ENCODE measurements at places on chromosomes 3 and 15. TPM values are rescaled to one million over a fixed set of nuclear protein-coding genes. Genes with fewer than 3 reads are reported as not detected.

Gene SNRK
- 77.5 TPM for total RNA-seq

Gene LDHAL6B
- not detected for total RNA-seq

Gene ZMYND10
- 2.5 TPM for total RNA-seq

Gene CCDC9B
- total RNA-seq = 1.6 TPM

Gene AHSG
- 0.47 TPM for total RNA-seq

Gene CHCHD6
- 28.2 TPM for total RNA-seq

Gene LRRN1
- 21.4 TPM for total RNA-seq

Gene LRRC3B
- 51.3 TPM for total RNA-seq

Gene FBXO40
- total RNA-seq = 0.31 TPM

Gene LMOD3
- total RNA-seq = 0.16 TPM

Gene MUC20
- total RNA-seq = 1.9 TPM

Gene KBTBD13
- not detected for total RNA-seq

Gene PCLAF
- total RNA-seq = 5.0 TPM

Gene DUOXA2
- total RNA-seq = not detected

Gene RAMAC
- total RNA-seq = 41.5 TPM

Gene CLDN16
- total RNA-seq = under 0.01 TPM

Gene STXBP5L
- total RNA-seq = 18.6 TPM

Gene NPHP3
- total RNA-seq = 20.1 TPM

Gene ERICH6
- total RNA-seq = not detected

Gene ZNF501
- 26.8 TPM for total RNA-seq

Gene CSTA
- total RNA-seq = not detected

Gene IQGAP1
- total RNA-seq = 41.0 TPM

Gene CCDC39
- 0.62 TPM for total RNA-seq

Gene DPPA4
- under 0.01 TPM for total RNA-seq

Gene NPRL2
- 19.0 TPM for total RNA-seq

Gene PRTG
- total RNA-seq = 3.0 TPM

Gene TM4SF1
- total RNA-seq = 18.2 TPM

Gene SLC28A1
- not detected for total RNA-seq

Gene GRAMD2A
- 0.47 TPM for total RNA-seq

Gene CPA3
- total RNA-seq = not detected
